Activated naive CD4-positive, alpha-beta T cell (primary cell): ENCODE measurements at places on chromosomes 1 and 21.
A peak's percentile ranks its signal among the peaks of the same experiment; 100 is the strongest.

GRCh38 chr1:1541956-1542765 is 1.7 kb upstream of the TMEM240 start:
- no peak for DNase-seq

DNA sequence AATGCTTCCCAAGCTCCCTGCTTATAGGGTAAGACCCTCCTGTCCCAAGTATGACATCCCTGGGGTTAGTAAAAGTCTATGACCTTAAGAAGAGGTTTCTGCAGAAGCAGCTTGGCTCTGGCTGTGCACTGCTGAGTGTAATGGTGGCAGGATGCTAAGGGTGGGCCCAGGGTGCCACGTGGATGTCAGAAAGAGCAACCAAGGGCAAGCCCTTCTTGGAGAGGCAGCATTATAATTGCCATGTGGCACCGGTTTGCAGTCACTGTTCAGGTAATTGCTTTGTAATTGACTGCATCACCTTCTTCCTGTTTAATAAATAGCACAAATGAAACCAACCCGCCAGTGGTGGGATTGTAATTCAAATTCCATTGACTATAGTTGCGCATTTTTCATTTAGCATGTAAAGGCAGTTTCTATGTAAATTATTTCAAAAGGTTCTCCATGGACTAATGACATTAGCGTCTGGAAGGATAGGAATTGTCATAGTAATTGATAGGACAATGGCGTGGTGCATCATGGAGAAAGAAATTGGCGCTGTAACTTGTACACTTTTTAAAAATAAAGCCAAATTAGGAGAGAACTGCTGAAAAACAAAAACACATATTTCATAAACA is 490.6 kb upstream of the VAMP3 start:
- DNase-seq: no peak

GRCh38 chr21:27110956-27111355 is 144.1 kb upstream of the ADAMTS5 start:
- no peak for DNase-seq

DNA sequence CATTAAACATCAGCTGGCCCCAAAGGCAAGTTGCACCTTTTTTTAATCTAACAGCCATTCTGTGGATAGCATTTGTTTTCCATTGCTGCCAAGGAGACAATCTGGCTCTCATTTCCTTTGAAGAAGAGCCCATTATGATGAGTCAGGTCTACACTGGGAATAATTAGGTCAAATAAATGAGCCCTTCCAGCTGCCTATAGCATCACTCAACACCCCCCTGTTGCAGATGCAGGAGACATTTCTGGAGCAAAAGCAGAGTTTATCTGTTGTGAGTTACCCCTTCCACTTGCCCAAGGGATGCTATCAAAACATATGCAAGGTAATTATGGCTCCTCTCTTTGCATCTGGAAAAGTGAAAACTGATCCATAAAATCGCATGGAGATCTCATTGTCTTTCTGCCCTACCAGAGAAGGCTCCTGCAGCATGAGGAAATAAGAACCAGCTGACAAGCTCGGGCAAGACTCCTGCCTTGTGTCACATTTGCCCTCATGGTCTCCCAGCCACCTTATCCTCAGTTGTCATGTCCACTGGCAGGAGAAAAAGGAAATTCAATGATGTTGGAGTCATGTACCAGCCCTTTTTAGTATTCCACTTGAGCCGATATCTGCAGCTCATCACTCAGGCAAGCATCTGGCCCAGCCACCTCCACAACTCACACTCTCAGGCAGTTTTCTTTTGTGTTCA is 135.9 kb downstream of the SLC30A10 start:
- no peak for DNase-seq

DNA sequence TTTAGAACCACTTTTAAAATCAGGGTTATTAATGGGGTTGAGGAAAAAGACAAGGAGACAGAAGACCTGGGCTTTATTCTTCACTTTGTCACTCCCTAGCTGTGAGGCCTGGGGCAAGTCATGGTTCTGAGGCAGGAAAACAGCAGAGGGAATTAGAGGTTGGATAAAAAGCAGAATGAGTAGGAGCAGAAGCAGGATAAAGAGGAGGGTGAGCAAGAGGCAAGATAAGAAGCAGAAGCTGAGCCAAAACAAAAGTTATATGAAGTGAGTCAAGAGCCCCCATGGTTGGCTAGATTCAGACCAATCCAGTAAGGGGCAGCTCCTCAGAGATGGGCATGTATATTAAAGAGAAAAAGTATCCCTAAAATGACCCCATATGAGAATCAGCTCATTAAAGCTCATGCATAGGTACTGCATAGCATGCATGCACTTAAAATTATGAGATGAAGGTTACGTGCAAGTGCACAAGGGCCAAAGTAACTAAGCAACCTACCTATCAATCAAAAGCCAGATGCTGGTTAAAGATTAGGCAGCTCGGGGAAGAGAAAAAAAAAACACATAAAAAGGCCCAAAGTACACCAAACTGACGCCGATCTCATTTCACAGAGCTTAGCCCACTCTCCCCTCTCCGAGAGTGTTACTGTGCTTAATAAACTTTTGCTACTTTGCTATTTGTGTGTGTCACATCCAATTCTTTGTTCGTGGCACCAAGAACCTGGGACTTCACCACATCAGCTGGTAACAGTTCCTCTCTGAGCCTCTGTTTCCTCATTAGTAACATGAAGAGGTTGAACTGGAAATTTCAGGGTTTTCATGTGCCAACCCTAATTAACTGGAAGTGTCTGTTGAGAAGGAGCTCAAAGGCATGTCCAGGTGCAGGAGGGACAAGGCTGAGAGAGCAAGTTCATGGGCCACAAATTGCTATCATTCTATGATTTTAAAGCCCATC is 2.2 kb downstream of the AVPR1B start:
- no peak for DNase-seq

DNA sequence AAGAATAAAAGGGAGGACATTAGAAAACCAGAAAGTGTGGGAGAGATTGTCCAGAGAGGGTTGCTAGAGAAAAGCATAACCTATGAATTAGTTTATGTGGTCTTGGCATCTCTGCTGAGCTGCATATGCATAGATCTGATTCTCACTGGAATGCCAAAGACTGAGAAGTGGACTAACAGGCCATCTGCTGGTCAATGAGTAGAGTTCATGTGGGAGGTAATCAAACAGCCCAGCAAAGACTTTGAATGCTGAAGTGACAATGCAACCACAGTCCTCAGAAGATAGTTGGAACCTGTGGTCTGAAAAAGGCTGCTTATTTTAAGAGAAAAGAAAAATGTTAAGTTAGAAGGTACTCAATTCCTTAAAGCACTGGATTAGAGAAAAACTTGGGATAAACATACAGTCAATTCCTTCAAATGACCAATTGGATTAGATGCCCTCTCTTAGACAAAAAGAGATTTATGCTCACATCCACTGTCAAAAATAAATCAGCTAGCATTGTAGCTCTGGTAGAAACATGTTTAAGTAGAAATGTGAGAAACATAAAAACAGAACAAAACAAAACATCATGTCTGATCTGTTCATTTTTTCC is 382.8 kb downstream of the AMY1C start:
- DNase-seq: no peak

DNA sequence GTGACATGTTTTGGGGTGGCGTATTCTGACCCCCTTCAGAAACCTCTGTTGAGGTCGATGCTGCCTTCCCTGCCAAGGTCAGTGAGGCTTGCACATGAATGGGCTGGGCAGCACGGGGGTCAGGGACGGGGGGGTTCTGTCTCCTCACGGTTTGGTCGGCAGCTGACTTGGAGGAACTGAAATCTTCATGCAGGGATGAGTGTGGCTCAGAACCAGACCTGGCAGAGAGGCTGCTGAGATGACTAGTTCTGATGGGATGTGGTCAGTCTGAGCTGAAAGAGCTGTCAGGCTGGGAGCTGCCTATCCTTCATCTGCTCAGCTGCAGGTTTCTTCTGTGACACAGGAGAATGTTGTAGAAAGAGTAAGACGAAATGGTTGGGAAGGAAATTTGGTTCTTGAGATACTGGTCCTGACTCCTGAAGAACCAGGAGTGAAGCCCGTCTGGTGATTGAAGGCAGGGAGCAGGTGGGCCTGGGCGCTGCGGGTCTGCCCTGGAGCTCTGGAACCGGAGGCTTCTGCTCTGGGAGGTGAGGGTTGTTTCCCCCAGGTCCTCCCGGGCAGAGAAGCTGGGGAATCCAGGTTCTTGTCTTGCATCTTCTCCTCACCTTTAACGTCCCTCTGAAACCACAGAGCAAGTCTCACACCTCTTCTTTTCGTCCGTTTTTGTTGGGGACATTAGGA is 3.3 kb downstream of the SLX9 start:
- no peak for DNase-seq

- DNase-seq: no peak
These were observed 61.4 kb downstream of the ALG6 start for GRCh38 chr1:63428815-63429214.

GRCh38 chr1:202189001-202189790 is 4.4 kb upstream of the LGR6 start:
- DNase-seq: peak; percentile 71

- DNase-seq: no peak
These were observed 21.6 kb downstream of the PCP4 start for GRCh38 chr21:39888848-39889247.

DNA sequence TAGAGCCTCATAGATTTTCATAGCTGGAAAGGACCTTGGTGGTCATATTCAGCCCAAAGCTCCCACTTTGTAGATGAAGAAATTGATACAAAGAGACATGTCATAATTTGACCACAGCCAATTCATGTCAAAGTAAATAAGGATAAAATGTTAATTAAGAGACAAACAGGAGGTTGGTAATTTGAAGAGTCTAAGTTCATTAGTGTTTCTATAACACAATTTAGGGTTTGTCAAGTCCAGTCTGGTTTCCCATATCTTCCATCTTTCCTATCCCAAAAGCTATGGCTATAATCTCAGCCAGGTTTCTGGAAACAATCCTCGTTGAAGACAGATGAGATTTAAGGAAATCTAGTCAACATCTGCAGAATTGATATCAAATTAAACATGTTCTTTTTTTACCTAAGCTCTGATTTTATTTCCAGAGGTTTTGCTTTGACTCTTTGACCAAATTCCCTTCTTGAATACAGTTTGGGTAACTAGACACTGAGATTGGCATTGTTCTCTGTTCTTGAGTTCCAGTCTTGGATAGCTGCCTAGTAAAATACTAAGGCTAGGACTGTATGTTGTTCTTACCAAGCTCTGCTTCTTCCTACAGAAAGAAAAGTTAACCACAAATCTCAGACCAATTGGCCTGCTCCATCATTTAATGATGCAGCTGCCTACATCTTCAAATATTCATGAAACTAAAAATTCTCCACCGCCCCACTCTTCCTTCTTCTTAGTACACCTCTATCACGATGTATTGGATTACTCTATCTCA is 62.0 kb downstream of the SLC44A5 start:
- DNase-seq: no peak

DNA sequence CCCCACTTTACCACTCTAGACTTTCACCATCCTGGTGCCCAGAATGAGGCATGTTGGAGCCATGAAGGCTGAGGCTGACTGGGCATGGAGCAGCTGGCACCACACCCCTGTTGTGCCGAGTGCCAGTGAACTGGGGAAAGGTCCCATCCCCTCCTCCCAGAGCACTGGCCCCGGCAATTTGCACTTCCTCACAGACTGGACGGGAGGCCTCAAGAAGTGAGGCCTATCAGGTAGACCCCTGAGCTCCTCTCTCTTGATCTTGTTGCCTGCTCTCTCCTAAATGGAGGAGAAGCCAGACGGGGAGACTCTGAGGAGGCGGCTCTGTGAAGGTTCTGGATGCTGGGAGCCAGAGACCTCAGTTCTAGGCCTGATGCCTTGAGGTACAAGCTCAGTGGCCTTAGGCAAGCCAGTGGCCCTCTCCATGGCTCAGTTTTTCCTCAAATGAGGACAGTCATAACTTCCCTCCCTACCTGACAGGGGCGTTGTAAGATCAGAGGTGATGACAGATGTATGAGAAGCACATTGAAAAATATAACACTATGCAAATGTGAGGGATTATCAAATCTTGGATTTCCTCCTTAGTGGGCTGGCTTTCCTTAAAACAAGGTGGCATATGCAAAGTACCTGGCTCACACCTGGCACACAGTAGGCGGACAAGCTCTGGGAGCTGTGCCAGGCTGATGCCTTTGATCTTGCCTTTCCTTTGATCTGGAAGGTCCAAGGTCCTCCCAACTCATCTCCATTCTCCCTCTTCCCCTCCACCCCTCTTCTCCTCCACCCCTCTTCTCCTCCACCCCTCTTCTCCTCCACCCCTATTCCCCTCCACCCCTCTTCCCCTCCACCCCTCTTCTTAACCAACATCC is 6.7 kb downstream of the GRHL3 start:
- no peak for DNase-seq
